ENCODE measurements at places on chromosomes 4 and X.

DNA sequence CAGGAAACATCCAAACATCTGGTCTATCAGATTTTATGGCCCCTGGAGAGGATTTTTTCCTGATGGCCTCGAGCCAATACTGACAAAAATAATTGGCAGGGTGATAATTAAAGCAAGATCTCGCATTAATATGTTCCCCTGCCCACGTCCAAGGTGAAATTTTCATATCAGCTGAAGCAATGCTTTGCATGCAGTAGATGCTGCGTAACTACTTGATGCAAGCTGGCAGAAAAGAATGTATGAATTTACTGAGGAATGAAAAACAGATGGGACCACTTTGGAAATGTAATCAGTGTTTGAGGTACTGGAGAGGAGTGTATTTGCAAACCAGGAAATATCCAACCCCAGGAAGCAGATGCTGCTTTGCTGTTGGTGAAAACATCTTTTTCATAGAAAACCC lies 36.8 kb upstream of the REST start:
- no peak for DNase-seq

GRCh38 chr4:113582737-113583136 lies 178.8 kb downstream of the CAMK2D start:
- no peak for DNase-seq

DNA sequence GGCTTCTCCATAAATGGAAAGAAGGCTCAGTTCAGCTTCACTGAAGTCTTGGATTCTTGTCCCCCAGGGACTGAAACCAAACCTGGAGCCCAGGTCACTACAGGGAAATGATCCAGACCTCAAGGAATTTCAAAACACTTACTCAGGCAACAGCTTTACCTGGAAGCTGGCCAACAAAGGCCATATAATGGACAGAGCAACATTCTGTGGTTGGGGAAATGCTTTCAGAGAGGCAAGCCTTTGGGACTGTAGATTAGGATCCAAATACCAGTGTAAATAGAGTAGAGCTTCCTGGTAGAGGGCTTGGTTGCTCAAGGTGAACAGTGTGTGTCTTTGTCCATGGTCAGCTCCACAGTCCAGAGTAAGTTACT lies 57.0 kb upstream of the PROM1 start:
- DNase-seq = no peak

DNA sequence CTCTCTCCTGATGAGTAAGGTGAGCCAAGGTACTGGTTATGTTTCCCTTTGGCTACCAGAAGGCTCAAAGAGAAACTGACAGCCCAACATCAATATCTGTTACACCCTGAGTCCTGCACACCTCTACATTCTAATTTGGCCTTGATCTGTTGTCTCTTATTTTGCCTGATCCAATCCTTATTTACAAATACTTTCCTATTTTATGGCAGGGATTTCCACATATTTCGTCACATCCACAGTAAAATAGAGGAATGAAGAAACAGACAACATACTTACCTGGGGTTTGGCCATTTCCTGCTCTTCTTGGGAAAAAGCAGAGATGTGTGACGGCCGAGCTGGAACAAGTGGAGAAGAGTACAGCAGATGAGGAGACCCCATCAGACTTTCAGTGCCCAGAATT lies 1.5 kb downstream of the ZNF182 start:
- no peak for DNase-seq

DNA sequence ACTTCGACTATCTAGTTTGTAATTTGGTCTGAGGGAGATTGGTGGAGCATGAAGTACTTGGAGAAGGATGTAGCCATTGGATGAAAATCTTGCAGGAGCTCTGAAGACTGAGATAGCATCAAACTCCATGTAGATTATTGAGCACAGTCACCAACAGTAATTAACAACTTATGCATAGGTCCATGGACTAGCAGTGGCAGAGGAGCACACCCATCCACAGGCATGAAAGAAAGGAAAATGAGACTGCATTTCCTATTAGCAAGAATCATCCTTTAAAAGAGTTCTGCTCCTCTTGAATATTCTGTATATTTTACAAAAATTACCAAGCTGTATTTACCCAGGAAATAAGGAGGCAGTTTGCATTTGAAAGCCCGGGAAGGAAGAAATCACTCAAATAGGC lies 529.4 kb upstream of the ACTRT1 start:
- no peak for DNase-seq

GRCh38 chrX:39309721-39310152 lies 508.5 kb downstream of the MID1IP1 start:
- DNase-seq = no peak

DNA sequence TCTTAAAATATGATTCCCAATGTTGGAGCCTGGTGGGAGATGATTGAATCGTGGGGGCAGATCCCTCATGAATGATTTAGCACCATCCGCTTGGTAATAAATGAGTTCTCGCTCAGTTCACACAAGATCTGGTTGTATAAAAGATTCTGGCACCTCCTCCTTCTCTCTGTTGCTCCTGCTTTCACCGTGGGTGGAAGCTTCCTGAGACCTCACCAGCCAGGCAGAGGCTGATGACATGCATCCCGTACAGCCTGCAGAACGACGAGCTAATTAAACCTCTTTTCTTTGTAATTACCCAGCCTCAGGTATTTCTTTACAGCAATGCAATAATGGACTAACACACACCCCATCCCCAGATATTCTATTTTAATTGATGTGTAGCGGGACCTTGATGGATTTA lies 162.2 kb downstream of the NPFFR2 start:
- no peak for DNase-seq
